IMR-90 (cell line): ENCODE measurements at places on chromosomes 13 and 19. TPM values are rescaled to one million over a fixed set of nuclear protein-coding genes. Genes with fewer than 3 reads are reported as not detected.

DNA sequence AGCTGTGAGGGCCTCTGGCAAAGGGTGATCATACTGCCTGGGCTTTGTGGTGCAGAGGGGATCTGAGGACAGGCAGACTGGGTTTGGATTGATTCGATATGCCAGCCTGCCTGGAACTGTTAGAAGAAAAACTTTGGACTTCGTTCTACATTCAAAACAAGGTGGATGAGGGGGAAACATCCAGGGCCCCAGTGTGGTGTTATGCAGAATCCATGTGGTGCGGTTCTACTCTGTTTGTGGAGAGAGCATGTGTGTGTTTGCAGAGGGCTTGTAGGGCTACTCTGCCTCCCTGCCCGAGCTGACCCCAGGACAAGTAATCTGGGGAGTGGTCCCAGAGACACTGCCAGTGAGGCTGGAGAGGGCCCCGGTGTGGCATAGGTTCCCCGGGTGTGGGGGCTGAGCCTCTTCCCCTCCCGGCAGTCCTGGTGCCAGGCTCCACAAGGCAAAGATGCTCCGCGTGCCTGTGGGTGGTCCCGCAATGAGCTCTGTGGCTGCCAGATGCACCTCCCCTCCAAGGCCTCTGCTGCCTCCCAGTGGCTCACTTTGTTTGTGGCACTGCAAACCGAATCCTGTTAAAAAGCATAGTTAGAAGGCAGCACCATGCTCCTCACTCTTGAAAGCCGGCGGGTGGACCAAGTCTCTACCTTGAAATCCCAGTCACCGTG is 22.3 kb upstream of the TFDP1 start:
- H3K36me3 ChIP-seq: no peaks in the 10 kb centered on the region
- peaks cover 15% of the 10 kb centered on the region for H3K27me3 ChIP-seq
- H3K4me3 ChIP-seq: no peak overlapping the region
- no peak overlapping the region for H3K27ac ChIP-seq
- peak; percentile 76 for DNase-seq

DNA sequence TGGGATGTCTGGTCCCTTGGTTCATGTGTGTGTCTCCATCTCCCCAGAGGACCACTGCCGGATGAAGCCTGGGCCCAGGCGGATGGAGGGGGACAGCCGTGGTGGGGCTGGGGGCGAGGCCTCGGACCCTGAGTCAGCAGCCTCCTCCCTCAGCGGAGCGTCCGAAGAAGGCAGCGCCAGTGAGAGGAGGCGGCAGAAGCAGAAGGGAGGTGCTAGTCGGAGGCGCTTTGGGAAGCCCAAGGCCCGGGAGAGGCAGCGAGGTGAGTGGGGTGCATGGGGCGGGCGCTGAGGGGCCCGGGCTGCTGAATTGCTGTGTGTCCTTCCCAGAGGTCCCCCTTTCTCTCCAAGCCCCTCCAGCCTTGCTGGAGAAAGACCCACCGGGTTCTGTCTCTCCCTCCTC is 3.2 kb downstream of the CCDC106 start:
- DNase-seq: no peak
- no peak overlapping the region for H3K4me3 ChIP-seq
- H3K27ac ChIP-seq: no peak overlapping the region
- no peaks in the 10 kb centered on the region for H3K27me3 ChIP-seq
- H3K36me3 ChIP-seq: peaks cover 8% of the 10 kb centered on the region

- H3K4me3 ChIP-seq: no peak overlapping the region
- H3K27me3 ChIP-seq: no peaks in the 10 kb centered on the region
- no peaks in the 10 kb centered on the region for H3K4me1 ChIP-seq
- DNase-seq: no peak
- H3K27ac ChIP-seq: no peak overlapping the region
Measured at GRCh38 chr13:90740099-90740498, 607.4 kb upstream of the MIR17HG start.

GRCh38 chr13:80830431-80830830 is 489.5 kb upstream of the SPRY2 start:
- no peaks in the 10 kb centered on the region for H3K4me1 ChIP-seq
- no peak for DNase-seq
- no peaks in the 10 kb centered on the region for H3K27me3 ChIP-seq
- no peaks in the 10 kb centered on the region for H3K36me3 ChIP-seq
- H3K27ac ChIP-seq: no peak overlapping the region

Gene NOVA2
- not detected in 2 replicates for total RNA-seq

- no peaks in the 10 kb centered on the region for H3K27me3 ChIP-seq
- peak overlapping the region; percentile 72 for H3K4me3 ChIP-seq
- peak overlapping the region; percentile 79 for H3K27ac ChIP-seq
Measured at GRCh38 chr19:39996218-39996810, 546 bp upstream of the ZNF546 start.

Gene UGGT2
- total RNA-seq: 40.1 and 63.9 TPM in 2 replicates

DNA sequence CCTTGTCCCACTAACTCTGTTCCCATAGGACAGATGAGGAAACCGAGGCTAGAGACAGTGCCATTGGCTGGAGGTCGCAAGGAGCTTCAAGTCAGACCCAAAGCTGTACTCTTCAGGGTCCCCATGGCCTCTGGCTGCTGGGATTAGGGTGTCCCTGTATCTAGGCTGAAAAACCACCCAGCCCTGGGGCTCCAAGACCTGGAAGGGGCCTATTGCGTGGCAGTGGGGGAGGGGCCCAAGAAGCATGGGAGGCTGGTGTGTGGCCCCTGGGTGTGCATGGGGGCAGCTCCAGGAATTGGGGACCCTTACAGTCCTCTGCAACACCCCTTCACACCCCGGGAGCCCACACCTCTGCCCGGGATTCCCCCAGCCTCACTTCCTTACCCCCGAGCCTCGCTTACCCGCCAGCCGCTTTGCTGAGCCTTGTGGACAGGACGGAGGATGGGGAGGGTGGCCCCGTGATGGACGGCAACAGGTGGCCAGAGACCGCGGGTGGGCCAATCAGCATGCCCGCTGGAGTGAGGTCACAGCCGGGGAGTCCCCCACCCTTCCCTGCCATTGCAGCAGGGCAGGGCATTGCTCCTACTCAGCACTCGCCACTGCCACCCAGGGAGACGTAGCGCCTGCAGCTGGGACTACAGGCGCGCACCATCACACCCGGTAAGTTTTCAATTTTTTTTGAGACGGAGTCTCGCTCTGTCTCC is at the start of gene JSRP1:
JSRP1 (minus strand) TSS at position 436 of the 704 bp plus-strand sequence. CDS start 1,103 bp downstream, outside the sequence.
- no peak within 1 kb of the TSS for H3K27ac ChIP-seq
- no peak for DNase-seq
- peaks cover 30% of the 10 kb centered on the region for H3K27me3 ChIP-seq
- H3K36me3 ChIP-seq: no peaks in the 10 kb centered on the region
- H3K4me3 ChIP-seq: no peak within 1 kb of the TSS
- H3K4me1 ChIP-seq: peaks cover 4% of the 10 kb centered on the region; the same call in 1 of the 2 replicates

DNA sequence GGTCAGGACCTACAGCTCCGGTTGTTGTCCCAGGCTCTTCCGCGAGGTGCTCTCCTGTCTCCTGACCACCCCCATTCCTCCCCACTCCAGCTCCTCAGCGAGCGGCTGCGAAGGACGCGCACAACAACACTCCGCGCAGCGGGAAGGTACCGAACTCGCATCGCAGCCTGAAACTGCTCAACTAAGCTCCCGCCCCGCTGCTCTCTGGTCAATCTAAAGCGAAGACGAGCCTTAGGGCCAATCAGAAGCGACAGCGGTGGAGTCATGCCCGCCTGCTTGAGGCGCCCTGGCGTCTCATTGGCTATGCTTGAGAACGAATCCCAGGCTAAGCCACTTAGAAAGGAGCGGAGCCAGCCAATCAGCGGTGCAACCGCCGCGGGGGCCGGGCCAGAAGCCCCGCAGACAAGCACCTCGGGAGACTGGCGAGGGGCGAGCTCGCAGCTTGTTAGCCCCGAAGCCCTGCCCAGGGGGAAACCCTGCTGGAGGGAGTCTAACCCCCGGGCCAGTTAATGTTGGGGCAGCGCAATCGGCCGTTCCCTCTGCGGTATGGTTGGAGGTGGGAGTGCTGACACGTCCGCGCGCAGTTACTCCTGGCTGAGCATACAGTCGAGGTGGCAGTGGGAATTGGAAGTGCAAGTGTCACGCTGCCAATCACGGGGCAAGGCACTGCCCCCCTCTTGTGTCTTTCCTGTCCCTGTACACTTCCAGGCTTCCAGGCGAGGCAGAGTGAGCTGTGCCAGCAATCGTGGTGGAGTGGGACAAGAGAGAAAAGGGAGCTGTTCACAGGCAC is 1.9 kb upstream of the ZBTB32 start:
- no peak overlapping the region for H3K27ac ChIP-seq
- H3K27me3 ChIP-seq: no peaks in the 10 kb centered on the region
- no peaks in the 10 kb centered on the region for H3K36me3 ChIP-seq

- H3K27me3 ChIP-seq: peaks cover 58% of the 10 kb centered on the region
- H3K27ac ChIP-seq: no peak overlapping the region
- peaks cover 21% of the 10 kb centered on the region for H3K4me1 ChIP-seq
- peaks cover 6% of the 10 kb centered on the region; the same call in 1 of the 2 replicates for H3K36me3 ChIP-seq
- H3K4me3 ChIP-seq: no peak overlapping the region
- DNase-seq: no peak
Measured at GRCh38 chr19:1471515-1472160, 7.4 kb downstream of the C19orf25 start.

- H3K27ac ChIP-seq: no peak overlapping the region
- DNase-seq: no peak
- no peaks in the 10 kb centered on the region for H3K36me3 ChIP-seq
- no peak overlapping the region for H3K4me3 ChIP-seq
- H3K27me3 ChIP-seq: no peaks in the 10 kb centered on the region
- H3K4me1 ChIP-seq: no peaks in the 10 kb centered on the region
Measured at GRCh38 chr13:38954844-38955243, 35.8 kb downstream of the STOML3 start.

DNA sequence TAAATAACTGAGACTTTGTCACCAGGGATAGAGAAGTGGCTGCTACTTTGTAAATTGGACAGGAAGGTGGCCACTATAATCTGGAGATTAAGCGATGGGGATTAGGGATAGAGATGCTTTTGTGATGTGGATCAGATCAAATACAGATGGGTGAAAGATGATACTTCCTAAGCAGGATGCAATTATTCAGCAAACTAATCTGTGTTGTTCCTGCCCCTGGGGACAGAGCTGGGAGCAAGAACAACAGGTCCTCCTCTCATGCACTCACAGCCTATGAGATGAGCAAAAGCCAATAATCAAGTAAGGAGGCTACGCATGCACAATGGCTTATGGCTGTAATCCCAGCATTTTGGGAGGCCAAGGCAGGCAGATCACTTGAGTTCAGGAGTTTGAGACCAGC is 4.6 kb downstream of the RGL3 start:
- no peak overlapping the region for H3K27ac ChIP-seq
- no peaks in the 10 kb centered on the region for H3K36me3 ChIP-seq
- peaks cover 11% of the 10 kb centered on the region for H3K27me3 ChIP-seq
- no peak overlapping the region for H3K4me3 ChIP-seq
- DNase-seq: no peak

DNA sequence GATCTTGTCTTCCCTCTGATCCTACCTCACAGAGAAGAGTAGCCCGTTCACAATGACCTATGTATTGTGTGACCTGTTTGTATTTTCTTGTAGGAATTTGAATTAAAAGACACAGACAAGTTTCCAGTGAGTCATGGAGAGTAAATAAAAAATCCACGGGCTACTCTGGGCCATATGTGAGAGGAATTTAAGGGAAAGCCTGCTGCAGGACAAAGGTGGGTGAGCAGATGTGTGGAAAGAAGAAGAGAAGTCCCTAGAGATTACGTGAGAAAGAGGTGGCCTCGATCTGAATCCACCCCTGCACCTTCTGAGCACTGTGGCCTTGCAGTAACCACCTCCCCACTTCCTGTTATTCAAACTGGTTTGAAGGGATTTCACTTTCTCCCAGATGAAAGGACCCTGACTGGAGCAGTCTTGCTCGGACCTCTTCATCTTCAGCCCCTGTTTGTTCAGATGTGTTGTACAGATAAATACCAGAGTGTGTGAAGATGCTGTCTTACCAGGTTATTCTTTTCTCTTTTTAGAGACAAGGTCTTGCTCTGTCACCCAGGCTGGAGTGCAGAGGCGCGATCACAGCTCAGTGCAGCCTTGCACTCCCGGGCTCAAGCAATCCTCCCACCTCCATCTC is 205.4 kb downstream of the PDS5B start:
- H3K4me3 ChIP-seq: no peak overlapping the region
- no peak overlapping the region for H3K27ac ChIP-seq
- H3K27me3 ChIP-seq: no peaks in the 10 kb centered on the region
- peak; percentile 35 for DNase-seq

GRCh38 chr19:7224995-7225394 is 69.2 kb downstream of the INSR start:
- H3K27ac ChIP-seq: no peak overlapping the region
- H3K36me3 ChIP-seq: no peaks in the 10 kb centered on the region
- H3K4me1 ChIP-seq: no peaks in the 10 kb centered on the region; the same call in 1 of the 2 replicates
- H3K27me3 ChIP-seq: no peaks in the 10 kb centered on the region
- no peak overlapping the region for H3K4me3 ChIP-seq

GRCh38 chr13:45773236-45773635 is 71.1 kb downstream of the CBY2 start:
- H3K4me3 ChIP-seq: no peak overlapping the region
- peaks cover 20% of the 10 kb centered on the region for H3K27me3 ChIP-seq
- H3K4me1 ChIP-seq: peaks cover 9% of the 10 kb centered on the region
- H3K27ac ChIP-seq: peak overlapping the region; percentile 89; the same call in 1 of the 2 replicates
- no peaks in the 10 kb centered on the region for H3K36me3 ChIP-seq

DNA sequence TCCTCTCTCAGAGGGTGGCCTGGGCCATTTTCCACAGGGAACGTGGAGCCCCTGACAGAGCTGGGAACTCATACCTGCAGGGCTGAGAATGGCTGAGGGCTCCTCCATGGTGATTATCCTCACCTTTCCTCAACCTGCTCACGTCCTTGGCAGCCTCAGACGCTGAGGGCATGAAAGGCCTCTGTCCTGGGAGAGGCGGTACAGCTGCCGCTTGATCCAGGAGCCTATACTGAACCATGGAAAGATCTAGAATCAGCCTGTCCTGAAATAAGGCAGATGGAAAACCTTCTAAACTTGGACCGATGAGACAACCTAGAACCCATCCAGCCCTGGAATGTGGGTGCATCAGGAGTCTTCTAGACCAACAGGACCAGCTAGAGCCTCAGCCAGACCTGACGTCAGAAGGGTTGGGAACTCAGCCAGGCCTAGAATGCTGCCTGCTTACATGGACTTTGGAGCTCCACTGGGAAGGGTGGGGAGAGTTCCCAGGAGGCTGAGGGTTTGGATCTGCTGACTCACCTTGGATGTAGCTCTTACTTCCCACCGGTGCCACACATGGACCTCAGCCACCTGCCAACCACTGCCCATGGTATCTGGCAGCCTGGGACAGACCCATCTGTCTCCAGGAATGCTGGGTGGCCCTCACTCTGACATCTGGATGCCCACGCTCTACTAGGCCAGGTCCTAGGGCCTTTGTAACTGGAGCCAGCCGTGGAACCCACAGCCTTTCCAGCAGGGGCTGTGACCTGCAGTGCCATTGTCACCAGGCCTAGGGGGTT is 7.5 kb downstream of the KCTD15 start:
- no peaks in the 10 kb centered on the region for H3K27me3 ChIP-seq
- H3K36me3 ChIP-seq: peaks cover 54% of the 10 kb centered on the region
- no peaks in the 10 kb centered on the region; the same call in 1 of the 2 replicates for H3K4me1 ChIP-seq
- peak; percentile 83 for DNase-seq
- H3K4me3 ChIP-seq: no peak overlapping the region

GRCh38 chr19:33432015-33432414 is 58.5 kb downstream of the CEBPG start:
- no peaks in the 10 kb centered on the region for H3K36me3 ChIP-seq
- peaks cover 6% of the 10 kb centered on the region; the same call in 1 of the 2 replicates for H3K4me1 ChIP-seq
- no peak overlapping the region for H3K27ac ChIP-seq
- no peaks in the 10 kb centered on the region for H3K27me3 ChIP-seq
- no peak overlapping the region for H3K4me3 ChIP-seq
- no peak for DNase-seq

- no peak for DNase-seq
- H3K4me3 ChIP-seq: no peak overlapping the region
- H3K4me1 ChIP-seq: 0 out of 2 replicates have a peak, but pooled peaks cover 2% of the 10 kb centered on the region
- H3K27ac ChIP-seq: no peak overlapping the region
- H3K36me3 ChIP-seq: peaks cover 26% of the 10 kb centered on the region
- no peaks in the 10 kb centered on the region for H3K27me3 ChIP-seq
Measured at GRCh38 chr19:44055870-44056269, 4.0 kb downstream of the ZNF223 start.
